ENCODE measurements at places on chromosomes 1 and 21.
A peak's percentile ranks its signal among the peaks of the same experiment; 100 is the strongest.

GRCh38 chr1:244231193-244231571 lies 180.1 kb downstream of the ZBTB18 start:
- DNase-seq = no peak

- peak; percentile 85 for DNase-seq
Observed at GRCh38 chr21:34807146-34807880, 138.5 kb downstream of the CLIC6 start.

GRCh38 chr1:179808503-179808902 lies 65.4 kb downstream of the FAM163A start:
- DNase-seq = no peak

DNA sequence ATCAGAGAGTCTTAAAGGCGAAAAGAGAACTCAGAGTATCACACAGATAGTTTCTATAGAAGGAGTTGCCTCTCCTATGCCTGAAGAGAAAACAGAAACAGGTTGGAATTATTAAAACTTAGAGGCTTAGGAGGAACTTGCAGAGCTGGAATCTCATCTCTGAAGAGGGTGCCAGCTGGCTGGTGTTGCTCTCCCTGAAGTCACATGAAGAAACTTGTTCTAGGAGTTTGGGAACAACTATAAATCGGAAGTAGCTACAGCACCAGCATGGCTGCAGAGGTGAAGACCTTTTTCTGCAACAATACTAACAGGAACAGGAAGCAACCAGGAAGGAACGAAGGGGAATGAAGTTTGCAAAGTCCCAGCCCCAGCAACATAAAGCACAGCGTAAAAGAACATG lies 35.8 kb downstream of the FMO3 start:
- DNase-seq = no peak

GRCh38 chr1:246052603-246053002 lies 454.5 kb downstream of the SMYD3 start:
- no peak for DNase-seq

DNA sequence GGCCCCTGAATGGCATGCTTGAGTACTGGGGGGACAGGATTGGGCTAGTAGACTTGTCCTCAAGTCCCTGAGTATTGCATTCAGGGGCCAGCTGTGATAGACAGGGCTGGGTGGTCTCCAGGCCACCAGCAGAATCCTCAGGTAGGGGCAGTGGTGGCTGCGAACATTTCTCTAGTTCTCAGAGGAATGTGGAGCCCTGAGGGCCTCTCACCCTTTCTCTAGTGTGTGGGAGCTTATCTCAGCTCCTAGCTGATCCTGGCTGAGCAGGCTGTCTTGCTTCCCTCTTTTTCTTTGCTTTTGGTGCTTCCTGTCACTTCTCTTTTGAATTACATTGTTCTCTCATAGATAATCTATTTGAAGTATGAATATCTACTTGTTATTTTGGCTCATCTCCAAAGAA lies 30.0 kb upstream of the PM20D1 start:
- no peak for DNase-seq

- peak; percentile 28 for DNase-seq
Observed at GRCh38 chr1:15386164-15386749, 23.4 kb upstream of the EFHD2 start.

DNA sequence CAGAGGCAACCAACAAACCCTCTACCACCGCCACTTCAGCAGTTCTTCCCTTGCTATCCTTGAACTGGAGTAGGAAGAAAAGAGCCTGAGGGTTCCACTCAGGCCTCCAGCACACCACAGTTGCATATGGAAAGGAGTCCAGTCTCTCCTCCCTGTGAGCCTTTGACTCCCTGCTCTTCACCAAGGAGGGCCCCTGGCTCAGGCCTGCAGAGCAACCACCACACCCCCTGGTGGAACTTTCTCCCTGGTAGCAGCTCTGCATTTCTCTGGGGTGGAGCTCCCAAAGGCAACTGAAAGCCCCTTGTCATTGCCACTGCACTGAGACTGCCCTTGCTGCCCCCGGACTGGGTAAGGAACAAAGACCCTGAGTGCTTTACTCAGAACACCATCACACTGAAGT lies 1021.5 kb upstream of the ADGRL2 start:
- DNase-seq = no peak

GRCh38 chr1:240363315-240363714 lies 248.6 kb downstream of the GREM2 start:
- no peak for DNase-seq

DNA sequence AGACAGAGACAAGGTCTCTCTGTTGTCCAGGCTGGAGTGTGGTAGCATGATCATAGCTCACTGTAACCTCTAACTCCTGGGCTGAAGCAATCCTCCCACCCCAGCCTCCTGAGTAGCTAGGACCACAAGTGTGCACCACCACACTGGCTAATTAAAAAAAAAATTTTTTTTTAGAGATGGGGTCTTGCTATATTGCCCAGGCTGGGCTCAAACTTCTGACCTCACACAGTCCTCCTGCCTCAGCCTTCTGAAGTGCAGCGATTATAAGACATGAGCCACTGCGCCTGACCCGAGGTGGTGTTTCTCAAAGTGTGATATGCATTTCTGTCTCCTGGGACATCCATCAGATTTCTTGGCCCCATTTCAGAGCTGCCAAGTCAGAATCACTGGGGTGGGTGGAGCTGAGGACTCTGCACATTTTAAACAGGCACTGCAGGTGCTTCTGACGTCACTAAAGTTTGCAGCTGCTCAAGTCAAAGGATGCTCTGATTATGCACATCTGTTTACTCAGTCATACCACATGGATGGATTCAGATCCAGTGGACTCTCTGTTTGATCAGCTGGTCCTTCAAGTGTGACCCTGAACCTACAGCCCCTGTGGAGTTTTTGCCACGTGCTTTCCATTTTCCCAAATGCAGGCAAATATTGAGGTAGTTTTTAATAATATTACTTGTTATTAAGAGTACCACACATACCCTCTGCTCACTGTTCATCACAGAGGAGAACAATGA lies 21.4 kb downstream of the TGFB2 start:
- DNase-seq = no peak

DNA sequence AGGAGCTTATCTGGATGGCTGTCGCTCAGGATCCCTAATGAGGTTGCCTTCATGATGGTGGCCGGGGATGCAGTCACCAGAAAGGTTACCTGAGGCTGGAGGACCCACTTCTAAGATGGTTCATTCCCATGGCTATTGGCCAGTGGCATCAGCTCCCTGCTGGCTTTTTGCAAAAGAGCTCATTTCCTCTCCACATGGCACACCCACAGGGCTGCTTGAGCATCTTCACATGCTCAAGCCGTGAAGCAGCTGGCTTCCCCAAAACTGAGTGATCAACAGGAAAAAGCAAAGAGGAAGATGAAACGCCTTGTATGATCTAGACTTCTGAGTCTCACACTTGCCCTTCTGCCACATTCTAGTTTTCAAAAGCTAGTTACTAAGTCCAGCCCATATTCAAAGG lies 124.6 kb upstream of the CXADR start:
- DNase-seq = no peak

DNA sequence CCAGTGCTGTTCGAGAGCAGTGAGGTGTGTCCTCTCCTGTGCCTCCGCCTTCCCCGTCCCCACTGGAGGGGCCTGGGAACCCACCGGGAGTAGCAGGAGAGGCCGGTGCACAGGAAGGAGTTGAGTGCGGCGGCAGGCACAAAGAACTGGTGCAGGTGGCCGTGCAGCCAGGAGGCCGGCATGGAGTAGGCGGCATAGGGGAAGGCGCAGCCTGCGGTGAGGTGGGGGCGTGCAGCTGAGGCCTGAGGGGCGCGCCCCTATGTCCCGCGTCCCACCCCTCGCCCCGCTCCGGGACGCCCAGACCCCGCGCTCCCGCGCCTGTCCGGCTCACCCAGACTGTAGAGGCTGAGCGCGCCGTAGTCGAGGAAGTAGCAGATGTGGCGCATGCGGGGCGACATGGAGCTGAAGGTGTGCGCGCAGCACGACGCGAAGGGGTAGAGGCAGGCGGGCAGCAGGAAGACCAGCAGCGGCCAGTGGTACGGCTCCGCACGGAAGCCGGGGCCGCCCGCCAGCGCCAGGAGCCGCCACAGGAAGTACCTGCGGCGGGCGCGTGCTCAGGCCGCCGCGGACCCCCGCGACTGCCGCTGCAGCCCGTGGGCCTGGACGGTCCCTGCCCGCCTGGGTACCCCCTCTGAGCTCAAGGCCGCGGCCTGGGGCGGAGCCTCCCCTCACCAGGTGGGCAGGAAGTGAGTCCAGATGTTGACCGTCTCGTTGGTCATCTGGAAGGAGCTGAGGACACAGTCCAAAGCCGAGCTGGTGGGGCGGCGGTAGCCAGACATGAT lies 2.2 kb downstream of the PAQR6 start:
- DNase-seq = peak; percentile 21

DNA sequence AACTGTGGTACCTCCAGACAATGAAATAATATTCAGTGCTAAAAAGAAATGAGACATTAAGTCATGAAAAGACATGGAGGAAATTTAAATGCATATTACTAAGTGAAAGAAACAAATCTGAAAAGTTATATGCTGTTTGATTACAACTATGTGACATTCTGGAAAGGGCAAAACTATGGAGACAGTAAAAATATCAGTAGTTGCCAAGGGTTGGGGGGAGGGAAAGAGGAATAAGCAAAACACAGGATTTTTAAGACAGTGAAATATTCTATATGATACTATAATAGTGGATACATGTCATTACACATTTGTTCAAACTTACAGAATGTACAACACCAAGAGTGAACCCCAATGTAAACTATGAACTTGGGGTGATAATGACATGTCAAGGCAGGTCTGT lies 38.2 kb upstream of the PKN2 start:
- DNase-seq = no peak

GRCh38 chr21:38925478-38925877 lies 119.7 kb downstream of the ETS2 start:
- DNase-seq = no peak

DNA sequence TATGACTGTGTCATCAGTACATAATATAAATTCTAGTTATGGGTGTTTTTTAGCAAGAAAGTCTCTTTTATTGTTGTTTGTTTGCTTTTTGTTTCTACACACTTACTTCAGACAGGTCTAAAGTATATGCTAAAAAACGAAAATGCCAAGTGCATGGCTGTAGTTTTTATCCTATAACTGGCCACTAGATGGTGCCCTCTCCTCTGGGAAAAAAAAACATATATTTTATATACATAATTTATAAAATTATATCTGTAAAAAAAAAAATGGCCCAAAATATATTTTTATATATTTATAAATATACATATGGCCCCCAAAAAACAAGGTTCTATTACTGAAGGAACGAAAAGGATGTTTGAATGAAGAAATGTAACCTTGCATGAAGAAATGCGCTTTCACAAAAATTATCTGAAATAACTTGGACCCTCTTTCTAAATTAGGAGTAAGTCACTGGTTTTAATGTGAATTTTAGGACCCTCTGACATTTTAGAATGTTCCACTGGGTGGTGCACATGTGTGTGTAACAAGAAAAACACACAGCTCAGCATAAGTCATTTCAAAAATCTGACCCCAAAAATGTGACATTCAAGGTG lies 93.5 kb downstream of the TTLL7 start:
- peak; percentile 31 for DNase-seq

- DNase-seq = peak; percentile 54
Observed at GRCh38 chr1:203406446-203407045, 55.6 kb upstream of the FMOD start.

DNA sequence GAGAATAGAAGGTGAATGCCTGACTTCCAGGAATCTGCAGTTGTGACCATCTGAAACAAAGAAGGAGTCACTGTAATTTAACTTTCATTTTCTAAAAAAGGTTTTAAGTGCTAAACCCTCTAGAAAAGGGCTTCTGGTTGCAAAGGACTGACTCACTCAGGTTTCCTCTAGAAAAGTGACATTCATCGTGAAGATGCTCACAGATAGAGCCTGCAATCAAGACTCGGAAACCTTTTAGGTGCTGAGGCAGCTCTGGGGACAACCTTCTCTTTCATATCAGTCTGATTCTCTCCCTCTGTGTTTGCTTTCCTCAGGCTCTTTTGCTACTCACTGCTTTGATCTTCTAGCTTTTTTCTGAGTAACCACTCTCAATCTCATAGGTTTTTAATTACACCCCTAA lies 8.2 kb downstream of the BCL9 start:
- no peak for DNase-seq

GRCh38 chr1:82795508-82796149 lies 994.9 kb downstream of the ADGRL2 start:
- DNase-seq = no peak

- no peak for DNase-seq
Observed at GRCh38 chr1:117014209-117014608, 12.6 kb downstream of the CD101 start.

DNA sequence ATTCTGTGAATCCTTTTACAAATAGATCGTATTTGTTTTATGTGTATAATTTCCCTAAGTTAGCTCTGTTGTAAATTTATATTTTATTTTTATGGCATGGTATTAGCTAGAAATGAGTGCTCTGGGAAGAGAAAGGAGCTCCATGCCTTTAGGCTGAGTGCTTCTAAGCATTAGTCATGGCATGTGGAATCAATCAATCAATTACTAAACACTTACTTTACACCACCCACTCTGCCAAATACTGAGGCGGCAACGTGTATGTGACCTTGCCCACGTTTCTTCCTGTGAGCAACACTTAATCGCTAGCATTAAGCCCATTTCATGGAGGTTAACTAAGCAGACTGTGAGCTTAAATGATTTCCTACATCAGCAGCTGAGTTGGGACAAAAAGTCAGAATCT lies 7.2 kb upstream of the BECN2 start:
- DNase-seq = peak; percentile 84

DNA sequence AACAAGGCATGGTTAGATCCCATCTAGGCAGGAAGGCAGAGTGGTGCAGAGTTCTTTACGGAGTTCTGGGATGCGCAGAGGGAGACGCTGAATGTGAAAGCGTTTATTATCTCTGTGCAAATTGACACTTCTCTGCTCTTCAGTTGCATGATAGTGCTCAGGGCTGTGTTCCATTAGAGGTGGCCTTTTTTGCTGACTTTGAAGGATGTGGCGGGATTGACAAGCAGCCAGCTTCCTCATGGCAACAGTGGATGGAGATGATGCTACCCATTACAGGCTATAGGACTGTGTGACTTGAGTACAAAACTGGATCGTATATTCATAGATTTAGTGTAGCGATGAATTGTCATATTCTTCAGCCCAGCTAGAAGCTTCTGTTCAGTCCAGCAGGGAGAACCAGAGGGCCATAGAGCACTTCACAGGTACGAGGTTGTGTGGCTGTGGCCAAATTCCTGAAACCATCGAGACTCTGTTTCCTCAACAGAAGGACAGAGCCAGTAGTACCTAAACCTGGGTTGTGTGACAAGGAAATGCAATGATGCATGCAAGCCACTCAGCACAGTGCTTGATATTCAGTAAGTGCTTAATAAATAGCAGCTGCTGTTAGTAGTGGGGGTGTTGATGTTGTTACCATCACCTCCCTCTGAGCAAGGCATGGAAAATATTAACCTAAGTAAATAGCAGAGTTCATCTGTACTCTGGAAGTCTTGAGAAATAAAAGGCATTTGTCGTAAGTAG lies 430.0 kb upstream of the KAZN start:
- DNase-seq = no peak

GRCh38 chr1:29811727-29812407 lies 575.5 kb downstream of the PTPRU start:
- no peak for DNase-seq

GRCh38 chr1:170800812-170801211 lies 134.5 kb upstream of the MROH9 start:
- DNase-seq = no peak
